Stimulated activated CD8-positive, alpha-beta memory T cell treated with anti-CD3 and anti-CD28 coated beads, Interleukin-4, amount 100 ng/mL, for 1 hour (primary cell): ENCODE measurements at places on chromosomes 6 and 20.

DNA sequence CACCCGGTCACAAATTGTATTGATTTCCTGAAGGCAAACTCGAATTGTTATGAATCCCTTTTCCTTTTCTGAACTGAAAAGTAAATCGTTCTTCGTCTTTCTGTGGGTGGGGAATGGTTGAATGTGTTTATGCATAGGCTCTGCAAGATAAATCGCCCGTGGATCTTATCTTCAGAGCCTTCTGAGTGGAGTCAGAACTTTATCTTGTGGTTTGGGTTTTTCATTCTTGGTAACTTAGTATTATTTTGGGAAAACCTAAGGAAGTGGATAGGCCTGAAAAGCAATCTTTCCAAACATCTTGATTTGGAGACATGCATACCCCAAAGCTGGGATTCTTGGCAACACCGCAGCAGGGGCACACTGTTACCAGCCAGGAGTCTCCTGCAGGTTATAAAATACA, 122.4 kb downstream of the MAP3K7 start:
- no peak for DNase-seq

DNA sequence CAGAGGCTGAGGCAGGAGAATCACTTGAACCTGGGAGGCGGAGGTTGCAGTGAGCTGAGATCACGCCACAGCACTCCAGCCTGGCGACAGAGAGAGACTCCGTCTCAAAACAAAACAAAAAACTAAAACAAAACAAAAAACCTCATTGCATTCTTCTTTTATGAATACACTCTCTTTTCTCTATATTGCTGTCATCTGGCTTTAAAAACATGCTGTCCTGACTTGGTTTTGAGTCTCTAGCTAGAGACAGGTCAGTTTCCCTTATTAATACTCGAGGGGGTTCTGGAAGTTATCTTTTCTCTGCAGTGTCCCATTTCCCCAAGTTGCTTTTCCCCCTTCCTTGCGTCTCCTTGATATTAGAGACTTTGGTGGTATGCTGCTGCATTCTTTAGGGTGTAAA, 50.9 kb downstream of the RIOK1 start:
- no peak for DNase-seq

- no peak for DNase-seq
These were observed 234.5 kb downstream of the LRFN2 start for GRCh38 chr6:40352527-40353170.

- DNase-seq: no peak
These were observed 11.7 kb downstream of the TPD52L1 start for GRCh38 chr6:125165256-125165655.
